ENCODE measurements at places on chromosomes 13 and 19.

DNA sequence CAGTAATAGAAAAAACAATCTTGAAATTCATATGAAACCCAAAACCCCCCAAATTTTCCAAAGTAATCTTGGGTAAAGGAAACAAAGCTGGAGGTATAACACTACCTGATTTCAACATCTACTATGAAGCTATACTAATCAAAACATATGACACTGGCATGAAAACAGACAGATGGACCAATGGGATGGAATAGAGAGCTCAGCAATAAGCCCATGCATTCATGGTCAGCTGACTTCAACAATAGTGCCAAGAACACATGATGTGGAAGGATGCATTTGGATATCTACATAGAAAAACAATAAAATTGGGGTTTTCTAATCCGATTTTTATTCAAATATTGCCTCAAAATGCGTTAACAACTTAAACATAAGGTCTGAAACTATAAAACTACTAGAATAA lies 32.2 kb upstream of the ZNF766 start:
- DNase-seq, result no peak

DNA sequence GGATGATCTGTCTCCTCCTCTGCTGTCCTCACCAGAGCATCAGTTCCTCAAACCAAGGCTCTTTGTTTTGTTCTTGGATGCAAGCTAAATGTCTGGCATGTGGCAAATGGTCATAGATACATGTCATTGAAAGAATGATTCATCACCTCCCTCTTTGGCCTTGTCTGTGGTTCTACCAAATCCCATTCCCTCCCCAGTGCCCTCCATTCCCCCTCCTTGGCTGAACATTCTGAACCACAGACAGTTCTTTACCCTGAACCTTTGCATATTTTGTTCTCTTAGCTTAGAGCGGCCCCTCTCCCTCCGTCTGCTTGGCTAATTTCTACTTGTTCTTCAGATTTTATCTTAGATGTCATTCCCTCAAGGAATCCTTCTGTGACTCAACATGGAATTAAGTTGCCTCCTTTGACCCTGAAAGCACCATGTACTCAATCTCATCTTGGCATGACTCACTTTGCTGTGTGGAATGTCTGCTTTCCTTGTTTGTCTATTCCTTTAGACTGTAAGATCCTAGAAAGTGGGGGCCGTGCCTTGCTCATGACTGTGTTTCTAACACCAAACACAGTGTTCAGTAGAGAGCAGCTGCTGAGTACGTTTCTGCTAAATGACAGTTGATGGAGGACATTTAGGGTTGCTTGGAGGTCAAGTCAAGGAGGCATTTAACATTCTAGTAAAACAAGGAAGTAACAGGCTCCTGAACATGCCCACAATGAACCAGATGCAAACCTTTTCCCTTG lies 8.1 kb downstream of the ALOX5AP start:
- DNase-seq, result no peak

DNA sequence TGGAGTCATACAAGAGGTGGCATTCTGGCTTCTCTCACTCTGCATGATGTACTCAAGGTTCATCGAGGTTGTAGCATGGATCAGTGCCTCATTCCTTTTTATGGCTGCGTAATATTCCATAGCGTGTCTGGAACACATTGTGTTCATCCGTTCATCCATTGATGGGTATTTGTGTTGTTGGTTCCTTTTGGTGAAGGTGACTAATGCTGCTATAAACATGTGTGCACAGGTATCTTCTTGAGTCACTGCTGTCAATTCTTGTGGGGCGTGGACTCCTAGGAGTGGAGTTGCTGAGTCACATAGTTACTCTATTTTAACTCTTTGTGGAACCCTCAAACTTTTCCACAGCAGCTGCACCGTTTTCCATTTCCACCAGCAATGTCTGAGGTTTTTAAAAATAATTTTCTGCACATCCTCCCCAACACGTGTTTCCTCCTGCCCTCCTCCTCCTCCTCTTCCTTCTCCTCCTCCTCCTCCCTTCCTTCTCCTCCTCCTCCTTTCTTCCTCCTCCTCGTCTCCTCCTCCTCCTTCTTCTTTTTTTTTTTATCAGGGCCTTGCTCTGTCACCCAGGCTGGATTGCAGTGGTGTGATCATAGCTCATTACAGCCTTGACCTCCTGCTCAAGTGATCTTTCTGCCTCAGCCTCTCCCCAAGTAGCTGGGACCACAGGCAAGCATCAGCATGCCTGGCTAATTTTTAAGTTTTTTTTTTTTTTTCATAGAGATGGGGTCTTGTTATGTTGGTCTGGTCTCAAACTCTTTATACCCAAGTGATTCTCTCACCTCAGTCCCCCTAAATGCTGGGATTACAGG lies 2.0 kb upstream of the TMEM221 start:
- peak; percentile 30 for DNase-seq

GRCh38 chr19:8858260-8858659 lies 26.1 kb downstream of the MBD3L1 start:
- no peak for DNase-seq

- DNase-seq, result no peak
Observed at GRCh38 chr19:49117677-49118564, 1.0 kb downstream of the C19orf73 start.

DNA sequence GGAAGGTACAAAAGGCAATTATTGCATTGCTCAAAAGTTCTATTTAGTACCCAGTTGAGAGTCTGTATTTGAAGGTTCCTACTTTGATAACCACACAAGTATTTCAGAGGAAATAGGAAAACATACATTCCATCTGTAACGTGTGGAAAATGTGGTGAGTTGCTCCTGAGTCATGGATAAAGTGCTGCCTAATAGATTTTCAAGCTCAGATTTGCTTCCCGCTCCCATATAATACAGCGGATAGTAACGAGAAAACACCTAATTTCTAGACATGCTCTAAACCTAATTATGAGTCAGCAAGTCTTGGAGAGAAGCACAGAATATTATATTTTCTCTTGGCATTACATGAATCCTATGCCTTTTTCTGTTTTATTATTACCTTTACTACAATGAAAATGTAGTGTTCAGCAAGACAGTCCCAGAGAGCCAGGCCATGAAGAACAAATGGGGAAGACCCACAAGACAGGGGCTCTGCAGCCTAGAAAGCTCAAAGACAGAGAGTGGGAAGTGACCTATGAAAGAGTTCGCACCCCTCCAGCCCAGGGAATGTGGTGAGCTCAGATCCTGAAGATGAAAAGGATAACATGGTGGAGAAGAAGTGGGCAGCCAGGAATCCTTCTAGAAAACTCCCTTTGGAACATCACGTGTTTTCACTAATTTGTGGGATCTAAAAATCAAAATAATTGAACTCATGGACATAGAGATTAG lies 116.1 kb downstream of the STARD13 start:
- DNase-seq, result no peak

- no peak for DNase-seq
Observed at GRCh38 chr19:49683814-49684250, 5.6 kb upstream of the ADM5 start.

DNA sequence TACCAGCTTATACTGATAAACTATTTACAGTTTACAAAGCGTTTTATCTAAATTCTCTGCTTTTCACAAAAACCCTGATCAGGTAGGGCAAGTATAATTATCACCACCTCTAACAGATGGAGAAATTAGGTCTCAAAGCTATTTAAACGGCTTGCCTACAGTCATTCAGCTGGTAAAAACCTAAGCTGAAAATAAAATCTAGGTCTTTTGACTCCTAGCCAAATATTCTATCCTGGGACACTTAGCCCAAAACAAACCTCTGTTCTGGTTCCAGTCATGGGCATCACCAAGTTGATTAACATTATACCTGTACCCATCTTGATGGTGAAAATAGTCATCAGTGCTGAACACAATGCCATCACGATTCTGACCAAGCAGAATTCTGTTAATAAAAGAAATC lies 11.4 kb downstream of the N4BP2L2 start:
- no peak for DNase-seq

DNA sequence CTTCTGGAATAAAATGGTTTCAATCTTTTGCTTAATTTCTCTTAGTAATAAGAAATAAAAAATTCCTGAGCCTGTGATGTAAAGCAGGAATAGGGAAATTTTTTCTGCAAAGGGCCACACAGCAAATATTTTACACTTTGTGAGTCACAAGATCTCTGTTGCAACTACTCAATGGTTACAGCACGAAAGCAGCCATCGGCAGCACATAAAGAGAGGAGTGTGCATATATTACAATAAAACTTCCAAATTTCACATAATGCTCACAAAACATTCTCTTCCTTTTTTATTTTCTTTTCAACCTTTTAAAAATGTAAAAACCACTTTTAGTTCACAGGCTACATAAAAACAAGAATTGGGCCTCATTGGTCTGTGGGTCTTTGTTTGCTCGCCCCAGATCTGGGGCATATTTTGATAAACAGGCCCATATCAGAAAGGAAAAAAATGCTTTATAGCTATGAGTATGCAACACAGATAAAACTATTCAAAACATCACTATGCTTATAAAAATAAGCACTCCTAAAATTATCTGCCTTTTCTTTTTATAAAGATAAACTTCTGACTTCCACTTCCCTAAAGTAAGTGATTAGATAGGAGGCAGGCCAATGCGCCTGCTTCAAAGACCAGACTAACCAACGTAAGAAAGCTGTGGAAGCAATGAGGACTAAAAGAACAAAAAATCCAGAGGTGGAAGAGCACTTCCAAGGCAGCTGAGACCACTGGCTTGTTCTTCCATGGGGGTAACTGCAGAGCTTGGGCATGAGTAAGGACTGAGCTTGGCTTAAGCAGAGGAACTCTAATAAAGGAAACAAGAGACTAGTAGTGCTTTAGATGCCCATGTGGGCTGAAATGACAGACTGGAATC lies 26.5 kb downstream of the MYCBP2 start:
- DNase-seq, result peak; percentile 60

GRCh38 chr19:23394511-23394910 lies 760 bp downstream of the ZNF91 start:
- no peak for DNase-seq

DNA sequence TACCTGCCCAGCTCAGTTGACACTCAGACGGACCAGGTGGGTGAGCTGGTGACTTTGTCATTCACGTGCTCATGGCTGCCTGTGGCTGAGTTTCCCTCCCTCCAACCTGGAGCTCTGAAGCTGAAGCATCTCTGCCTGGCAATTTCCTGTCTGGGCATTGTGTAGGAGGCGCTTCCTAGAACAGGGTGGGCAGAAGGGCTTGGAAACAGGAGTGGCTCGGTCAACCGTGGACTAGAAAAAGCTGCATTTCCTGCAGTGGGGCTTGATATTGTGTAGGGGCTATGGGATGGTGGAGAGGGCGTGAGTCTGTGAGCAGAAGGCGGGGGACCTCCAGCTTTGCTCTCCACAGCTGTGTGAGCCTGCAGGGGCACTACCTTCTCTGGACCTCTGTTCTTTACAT lies 278.3 kb downstream of the TEX29 start:
- no peak for DNase-seq

Measured in GF-D8 (cell line).